ENCODE measurements at places on chromosomes 1 and 21.

GRCh38 chr1:223500560-223501425 is 107.6 kb downstream of the CCDC185 start:
- no peak for DNase-seq

- DNase-seq: no peak
These were observed 113.9 kb downstream of the LHX9 start for GRCh38 chr1:198031086-198031485.

- no peak for DNase-seq
These were observed 198.1 kb downstream of the ZZZ3 start for GRCh38 chr1:77484334-77484733.

DNA sequence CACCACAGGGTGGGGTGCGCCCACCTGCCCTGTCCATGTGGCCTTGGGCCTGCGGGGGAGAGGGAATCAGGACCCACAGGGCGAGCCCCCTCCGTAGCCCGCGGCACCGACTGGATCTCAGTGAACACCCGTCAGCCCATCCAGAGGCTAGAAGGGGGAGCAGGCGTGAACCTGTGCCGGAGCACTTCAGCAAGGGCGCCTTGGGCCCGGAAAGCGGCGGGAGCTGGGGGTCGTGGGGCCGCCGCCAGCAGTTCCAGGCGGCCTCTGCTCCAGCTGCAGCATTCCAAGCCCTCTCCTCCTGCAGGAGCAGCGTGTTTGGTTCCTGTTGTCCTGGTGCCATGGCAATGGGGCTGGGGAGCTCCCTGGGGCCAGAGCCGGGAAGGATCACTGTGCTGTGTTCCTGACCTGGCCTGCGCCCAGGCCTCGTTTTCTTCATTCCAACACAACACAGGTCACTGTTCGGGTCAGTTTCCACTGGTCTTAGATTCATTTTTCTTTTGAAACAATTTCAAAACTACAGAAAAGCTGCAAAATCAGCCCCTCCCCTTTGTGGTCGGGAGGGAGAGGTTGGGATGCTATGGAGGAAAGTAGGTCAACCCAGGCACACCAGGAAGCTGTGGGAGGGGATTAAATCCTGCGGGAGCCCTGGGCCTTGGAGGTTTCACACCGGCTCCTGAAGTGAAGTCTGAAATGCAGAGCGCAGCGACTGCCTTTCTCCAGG is 18.8 kb downstream of the SLX9 start:
- DNase-seq: no peak

DNA sequence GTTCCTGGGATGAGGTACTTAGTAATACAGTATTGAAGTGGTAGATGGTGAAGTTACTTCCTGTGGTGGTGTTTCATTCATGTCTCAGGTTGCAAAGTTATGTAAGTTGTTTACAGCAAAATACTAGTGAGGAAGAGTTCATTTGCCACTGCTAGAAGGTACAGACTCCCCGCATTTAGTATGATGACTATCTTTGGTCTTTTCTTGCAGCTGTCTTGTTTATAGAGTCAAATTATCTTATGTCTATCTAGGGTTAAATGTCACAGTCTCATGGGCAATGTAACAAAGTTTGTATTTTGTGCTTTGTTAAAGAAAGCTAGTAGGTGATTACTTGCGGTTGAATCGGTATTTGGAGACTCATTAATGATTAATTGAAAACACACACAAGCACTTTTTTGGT is 50.2 kb downstream of the LRRC8D start:
- no peak for DNase-seq

GRCh38 chr21:41168391-41169257 is 664 bp downstream of the BACE2 start:
- no peak for DNase-seq

DNA sequence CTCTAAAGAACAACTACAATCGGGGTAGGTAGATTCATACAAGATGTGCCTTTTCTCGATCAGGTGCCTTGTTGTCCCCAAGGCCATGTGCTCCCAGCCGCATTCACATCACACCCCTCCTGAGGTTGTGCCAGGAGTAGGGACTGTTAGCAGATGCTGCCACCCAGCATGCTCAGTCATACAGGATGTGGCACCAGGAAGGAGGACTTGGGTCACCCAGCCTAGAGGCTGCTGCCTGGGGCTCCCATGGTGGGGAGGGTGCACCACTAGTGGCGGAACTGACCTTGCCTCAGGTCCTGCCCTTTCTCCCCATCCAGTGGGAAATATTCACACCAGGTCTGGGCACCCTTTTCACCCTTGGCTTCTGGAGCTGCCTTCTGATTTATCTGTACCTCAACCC is 8.3 kb downstream of the TEX35 start:
- no peak for DNase-seq

- no peak for DNase-seq
These were observed 52.9 kb upstream of the RGS1 start for GRCh38 chr1:192522673-192523072.

DNA sequence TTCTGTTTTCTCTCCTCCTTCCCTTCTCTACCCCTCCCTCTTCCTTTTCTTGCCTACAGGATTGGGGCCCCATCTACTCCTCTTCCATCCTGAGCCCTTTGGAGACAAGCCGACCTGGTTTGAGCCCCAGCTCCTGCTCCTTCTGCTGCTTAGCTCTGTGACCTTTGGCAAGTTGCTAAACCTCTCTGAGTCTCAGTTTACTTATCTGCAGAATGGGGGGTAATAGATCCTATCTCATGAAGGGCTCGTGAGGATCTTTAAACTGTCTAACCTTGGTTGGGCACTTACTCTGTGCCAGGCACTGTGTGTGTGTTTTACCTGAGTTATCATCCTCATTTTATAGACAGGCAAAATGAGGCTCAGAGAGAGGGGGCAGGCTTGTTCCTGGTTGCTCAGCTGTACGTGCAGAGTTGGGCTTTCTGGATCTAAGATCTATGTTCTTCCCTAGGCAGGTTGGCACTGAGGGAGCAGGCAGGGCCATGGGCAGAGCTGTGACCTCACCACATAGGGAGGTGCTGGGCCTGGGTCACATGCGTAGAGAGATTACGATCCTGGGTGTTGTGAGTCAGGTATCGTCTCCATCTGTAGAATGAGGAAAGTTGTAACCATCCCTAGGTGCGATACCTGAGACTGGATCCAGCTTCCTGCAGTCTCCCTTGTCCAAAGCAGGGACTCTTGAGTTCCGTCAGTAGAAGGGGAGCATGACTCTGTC is 58.5 kb downstream of the FOXO6 start:
- DNase-seq: no peak

DNA sequence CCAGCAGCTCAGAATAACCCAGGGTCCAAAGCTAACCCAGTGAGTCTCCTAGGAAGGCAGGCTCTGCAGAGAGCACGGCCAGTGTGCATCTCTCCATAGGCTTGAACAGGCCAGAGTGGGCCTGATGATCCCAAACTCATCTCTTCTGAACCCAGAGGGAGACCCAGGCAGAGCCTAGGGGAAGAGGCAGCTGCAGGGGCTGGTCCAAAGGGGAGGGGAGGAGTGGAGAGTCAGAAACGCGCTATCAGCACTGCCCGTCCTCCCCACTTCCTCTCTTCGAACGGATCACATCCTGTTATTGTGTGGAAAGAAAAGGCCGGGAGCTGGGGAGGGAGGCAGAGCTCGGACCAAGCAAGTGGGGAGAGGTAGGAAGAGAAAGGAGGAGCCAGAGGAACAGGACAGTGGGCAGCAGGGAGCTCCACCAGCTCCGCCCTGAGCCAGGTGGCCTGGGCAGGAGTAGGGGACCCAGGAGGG is 20.2 kb downstream of the TAL1 start:
- no peak for DNase-seq

GRCh38 chr1:191693797-191694196 is 464.5 kb upstream of the RGS18 start:
- DNase-seq: no peak

GRCh38 chr1:158246650-158247049 is 7.6 kb upstream of the CD1A start:
- DNase-seq: no peak

DNA sequence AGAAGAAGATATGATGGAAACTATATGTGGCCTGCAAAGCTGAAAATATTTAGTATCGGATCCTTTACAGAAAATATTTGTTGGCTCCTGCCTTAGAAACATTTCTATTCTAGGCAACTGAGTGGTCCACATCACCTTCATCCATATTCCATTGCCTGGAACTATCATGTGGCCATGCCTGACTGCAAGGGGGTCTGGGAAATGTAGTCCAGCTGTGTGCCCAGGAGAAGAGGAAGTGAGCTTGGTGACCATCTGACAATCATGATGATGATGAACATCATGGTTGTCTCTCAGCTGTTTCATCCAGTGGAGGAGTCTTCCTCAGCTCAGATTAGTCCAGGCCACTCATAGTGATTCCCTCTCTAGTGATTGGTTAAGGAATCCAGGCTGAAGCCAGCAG is 61.8 kb upstream of the IFNLR1 start:
- DNase-seq: no peak

- DNase-seq: no peak
These were observed 17.5 kb upstream of the TTC22 start for GRCh38 chr1:54818461-54819194.
